Purkinje cell (primary cell): ENCODE measurements at places on chromosomes 16 and 17. TPM values are rescaled to one million over a fixed set of nuclear protein-coding genes. Genes with fewer than 3 reads are reported as not detected.

The KCNG4 gene
- polyA plus RNA-seq, result not detected in 2 replicates

The FOXN1 gene
- not detected in 2 replicates for polyA plus RNA-seq

The PPP1R27 gene
- polyA plus RNA-seq, result not detected in 2 replicates

The TMEM238L gene
- not detected in 2 replicates for polyA plus RNA-seq

The TMEM204 gene
- not detected in 2 replicates for polyA plus RNA-seq

The RAB26 gene
- polyA plus RNA-seq, result 15.1 TPM in 1 of 2 replicates, not detected in the other

The TNFRSF13B gene
- polyA plus RNA-seq, result not detected in 2 replicates

The MARCHF10 gene
- polyA plus RNA-seq, result 0.13 TPM in 1 of 2 replicates, not detected in the other
